Motor neuron (in vitro differentiated cells): ENCODE measurements at places on chromosomes 1 and 21. TPM values are rescaled to one million over a fixed set of nuclear protein-coding genes. Genes with fewer than 3 reads are reported as not detected.

- ATAC-seq, result no peak
Measured at GRCh38 chr1:204633665-204634064, 51.9 kb downstream of the LRRN2 start.

- no peak for ATAC-seq
Measured at GRCh38 chr1:175203570-175204068, 11.0 kb upstream of the KIAA0040 start.

- no peak for ATAC-seq
Measured at GRCh38 chr21:38599381-38599975, 101.2 kb upstream of the ERG start.

- no peak for ATAC-seq
Measured at GRCh38 chr21:44427241-44428120, 27.8 kb upstream of the LRRC3 start.

DNA sequence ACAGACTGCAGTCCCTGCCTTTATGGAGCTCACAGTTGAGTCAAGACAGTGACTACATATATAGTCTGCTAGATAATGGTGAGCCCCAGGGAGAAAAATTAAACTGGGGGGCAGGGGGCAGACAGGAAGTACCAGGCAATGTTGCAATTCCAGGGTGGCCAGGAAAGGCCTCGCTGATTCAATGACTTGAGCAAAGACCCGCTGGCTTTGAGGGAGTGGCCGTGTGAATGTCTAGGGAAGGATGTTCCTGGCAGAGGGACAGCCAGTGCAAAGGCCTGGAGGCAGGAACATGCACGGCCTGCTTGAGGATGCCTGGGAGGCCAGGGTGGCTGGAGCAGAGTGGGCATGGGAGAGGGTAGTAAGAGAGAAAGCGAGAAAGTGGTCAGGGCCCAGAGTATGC lies 23.0 kb upstream of the EPHA8 start:
- ATAC-seq, result no peak

DNA sequence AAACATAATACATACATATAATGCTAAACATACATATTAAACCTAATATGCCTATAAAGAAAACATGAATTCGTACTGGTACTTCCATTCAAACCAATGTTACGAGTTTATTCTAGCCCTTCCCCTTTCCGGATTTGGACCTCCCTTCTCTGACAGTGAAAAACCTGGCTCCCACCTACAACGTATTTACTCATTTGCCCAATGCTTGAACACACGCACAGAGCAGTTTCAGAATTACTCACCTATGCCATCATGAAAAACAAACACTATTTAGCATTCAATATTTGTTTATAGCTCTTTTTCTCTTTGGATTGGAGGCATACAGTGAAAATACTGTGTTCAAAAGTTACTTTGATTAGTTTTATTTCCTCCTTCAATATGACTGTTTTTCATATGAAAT lies 204.4 kb downstream of the LMX1A start:
- no peak for ATAC-seq

DNA sequence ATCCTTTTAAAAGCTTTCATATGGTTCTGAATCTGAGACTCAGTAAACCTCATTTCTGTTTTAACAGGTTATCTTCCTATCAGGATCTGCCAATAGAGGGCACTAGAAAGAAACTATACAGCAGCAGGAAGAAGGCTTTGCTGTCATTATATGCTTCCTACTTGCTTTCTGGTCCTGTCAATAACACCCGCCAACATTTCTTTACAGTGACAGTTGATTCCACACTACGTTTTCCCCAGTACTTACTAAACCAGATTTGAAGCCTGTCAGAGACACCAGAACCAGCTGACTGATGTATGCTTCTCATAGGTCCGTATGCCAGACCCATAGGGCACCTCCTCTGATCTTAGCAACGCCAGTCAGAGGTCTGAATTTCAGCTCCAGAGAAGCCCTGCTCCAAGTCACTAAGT lies 341.0 kb upstream of the NEGR1 start:
- ATAC-seq, result peak; percentile 50

DNA sequence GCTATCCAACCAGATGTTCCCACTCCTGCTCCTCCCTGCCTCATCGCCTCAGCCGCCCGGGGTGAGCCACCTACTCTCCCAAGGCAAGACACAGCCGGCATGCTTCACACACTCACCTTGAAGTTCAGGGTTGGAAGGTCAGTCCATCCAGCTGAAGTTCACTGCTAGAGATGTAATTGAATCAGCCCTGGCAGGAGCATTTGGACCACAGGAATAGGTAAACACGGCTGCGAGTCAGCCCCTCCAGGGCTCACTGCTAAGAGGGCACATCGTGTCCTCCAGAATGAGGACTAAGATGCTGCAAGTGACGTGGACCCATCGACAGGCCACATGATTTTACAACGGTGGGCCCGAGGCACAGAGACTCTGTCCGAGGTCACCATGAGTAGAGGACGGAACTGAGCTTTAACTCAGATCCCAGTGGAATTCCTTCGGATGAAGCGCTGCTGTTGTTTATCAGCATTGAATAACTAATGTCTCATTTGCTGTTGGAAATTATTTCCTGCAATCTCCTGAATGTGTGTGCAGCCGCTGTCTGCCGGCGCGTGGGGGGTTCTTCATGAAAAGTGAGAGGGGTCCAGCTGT lies 41.9 kb downstream of the RSPH1 start:
- ATAC-seq, result no peak

- ATAC-seq, result no peak
Measured at GRCh38 chr21:13368200-13368599, 241.4 kb upstream of the POTED start.

- ATAC-seq, result no peak
Measured at GRCh38 chr1:197197430-197197997, 51.0 kb upstream of the ASPM start.

DNA sequence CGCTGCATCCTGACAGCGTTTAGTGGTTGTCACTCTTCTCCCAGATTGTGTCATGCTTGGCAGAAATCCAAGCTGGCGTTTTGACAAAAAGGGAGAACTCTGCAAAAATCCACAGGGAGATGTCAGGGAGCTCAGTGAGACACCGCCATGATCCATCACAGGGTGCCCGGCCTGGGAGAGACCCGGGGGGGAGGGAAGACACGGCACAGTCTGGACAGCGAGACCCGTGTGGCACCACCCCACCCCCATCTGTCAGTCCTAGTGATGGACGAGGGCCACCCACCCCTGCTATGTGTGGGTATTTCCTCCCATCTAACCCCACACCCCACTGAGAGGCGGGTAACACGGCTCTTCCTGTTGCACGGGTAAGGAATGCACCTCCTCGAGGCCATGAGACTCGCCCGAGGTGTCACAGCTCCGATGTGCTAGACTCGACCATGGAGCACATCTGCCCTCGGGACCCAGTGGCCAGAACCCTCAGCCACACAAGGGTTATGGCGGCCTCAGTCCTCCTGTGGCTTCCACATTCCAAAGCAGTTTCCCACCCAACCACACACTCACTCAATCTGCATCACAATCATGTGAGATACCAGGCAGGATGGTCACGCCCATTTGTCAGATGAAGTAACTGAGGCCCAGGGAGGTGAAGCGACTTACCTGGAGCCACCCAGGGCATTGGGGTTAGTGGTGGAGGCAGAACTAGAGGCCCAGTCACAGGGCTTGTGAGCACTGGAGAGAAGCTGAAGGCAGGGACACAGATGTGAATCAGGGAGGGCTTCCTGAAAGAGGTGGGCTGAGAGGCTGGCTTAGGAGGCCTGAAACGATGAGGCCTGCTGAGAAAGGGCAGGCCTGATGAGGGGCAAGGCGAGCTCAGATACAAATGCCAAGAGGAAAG lies 688.5 kb downstream of the MATN1 start:
- ATAC-seq, result no peak

- no peak for ATAC-seq
Measured at GRCh38 chr1:161273402-161273801, 14.9 kb downstream of the PCP4L1 start.

- no peak for ATAC-seq
Measured at GRCh38 chr1:16918371-16918770, 3.4 kb upstream of the CROCC start.

DNA sequence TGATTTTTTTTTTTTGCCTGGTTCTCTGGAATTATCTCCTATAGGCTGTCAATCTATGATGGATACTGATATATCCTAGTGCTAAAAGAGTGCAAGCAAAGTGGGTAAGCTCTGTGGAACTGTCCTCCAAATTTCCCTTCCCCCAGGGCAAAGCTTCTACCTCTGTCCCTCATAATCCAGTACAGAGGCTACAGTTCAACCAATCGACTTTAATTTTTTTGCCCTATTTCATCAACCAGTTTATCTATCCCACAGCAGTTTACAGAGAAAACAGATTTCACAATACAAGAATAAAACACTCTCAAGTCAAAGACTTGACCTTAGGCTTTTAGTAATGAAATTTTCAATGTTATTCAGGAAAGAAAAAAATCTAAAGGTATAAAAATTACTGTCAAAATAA lies 13.9 kb downstream of the PUM1 start:
- no peak for ATAC-seq

GRCh38 chr21:38671773-38672172 lies 134.0 kb upstream of the ETS2 start:
- no peak for ATAC-seq

DNA sequence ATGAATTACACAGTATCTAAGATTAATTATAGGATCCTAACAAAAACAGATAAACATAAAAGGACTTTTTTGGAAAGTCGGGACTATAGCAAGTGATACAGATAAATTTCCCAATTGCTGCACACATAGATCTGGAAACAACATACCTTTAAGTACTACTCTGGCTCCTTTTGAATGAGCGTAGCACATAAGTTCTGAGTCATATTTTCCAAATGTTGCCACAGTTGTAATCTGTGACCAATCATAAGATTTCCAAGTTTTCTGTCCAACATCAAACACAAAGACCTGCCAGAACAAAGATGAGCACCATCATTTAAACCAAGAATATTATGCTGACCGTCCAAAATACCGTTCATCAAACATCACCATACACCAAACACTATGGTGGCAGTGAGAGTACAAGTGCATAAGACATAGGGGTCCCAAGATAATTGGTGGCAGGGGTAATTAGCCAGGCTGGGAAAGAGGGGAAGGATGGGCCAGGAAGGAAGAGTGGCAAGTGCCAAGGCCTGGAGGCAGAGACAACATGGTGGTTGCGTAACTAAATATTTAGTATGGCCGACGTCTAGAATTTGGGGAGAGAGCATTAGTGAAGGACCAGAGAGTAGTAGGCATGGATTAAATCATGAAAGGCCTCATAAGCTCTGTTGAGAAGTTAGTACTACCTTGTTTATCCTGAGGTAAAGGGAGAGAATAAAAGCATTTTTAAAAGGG lies 3.6 kb downstream of the CTBS start:
- no peak for ATAC-seq

RIPK4 gene
- total RNA-seq, result 0.25 and 0.33 TPM in 2 replicates
